ENCODE measurements at places on chromosomes 11 and 22.
A peak's percentile ranks its signal among the peaks of the same experiment; 100 is the strongest.

DNA sequence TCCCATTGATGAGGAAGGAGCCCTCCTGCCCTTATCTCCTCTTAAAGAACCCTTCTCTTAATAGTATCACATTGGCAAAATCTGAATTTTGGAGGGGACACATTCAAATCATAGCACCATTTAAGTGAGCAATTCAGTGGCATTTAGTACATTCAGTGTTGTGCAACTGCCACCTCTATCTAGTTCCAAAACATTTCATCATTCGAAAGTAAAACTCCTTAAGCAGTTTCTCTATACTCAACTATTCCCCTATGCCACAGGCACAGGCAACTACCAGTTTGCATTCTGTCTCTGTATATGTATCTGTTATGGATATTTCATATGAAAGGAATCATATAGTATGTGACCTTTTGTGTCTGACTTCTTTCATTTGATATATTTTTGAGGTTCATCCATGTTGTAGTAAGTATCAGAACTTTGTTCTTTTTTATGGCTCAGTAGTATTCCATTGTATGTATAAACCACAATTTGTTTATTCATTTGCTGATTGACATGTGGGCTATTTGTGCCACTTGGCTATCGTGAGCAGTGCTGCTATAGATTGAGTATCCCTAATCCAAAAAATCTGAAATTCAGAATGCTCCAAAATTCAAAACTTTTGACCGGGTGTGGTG, 22.9 kb downstream of the FAR1 start:
- no peak for DNase-seq

- no peak for DNase-seq
Measured at GRCh38 chr11:17506942-17507341, 30.3 kb upstream of the ABCC8 start.

- DNase-seq, result no peak
Measured at GRCh38 chr11:72189455-72190250, 2.3 kb upstream of the FOLR1 start.

- DNase-seq, result no peak
Measured at GRCh38 chr11:2730272-2731129, 30.7 kb upstream of the KCNQ1OT1 start.

- DNase-seq, result no peak
Measured at GRCh38 chr11:73982595-73982989, at the start of gene UCP2. UCP2 (minus strand) TSS chr11:73982843; CDS start chr11:73978378, 4,465 bp downstream.

DNA sequence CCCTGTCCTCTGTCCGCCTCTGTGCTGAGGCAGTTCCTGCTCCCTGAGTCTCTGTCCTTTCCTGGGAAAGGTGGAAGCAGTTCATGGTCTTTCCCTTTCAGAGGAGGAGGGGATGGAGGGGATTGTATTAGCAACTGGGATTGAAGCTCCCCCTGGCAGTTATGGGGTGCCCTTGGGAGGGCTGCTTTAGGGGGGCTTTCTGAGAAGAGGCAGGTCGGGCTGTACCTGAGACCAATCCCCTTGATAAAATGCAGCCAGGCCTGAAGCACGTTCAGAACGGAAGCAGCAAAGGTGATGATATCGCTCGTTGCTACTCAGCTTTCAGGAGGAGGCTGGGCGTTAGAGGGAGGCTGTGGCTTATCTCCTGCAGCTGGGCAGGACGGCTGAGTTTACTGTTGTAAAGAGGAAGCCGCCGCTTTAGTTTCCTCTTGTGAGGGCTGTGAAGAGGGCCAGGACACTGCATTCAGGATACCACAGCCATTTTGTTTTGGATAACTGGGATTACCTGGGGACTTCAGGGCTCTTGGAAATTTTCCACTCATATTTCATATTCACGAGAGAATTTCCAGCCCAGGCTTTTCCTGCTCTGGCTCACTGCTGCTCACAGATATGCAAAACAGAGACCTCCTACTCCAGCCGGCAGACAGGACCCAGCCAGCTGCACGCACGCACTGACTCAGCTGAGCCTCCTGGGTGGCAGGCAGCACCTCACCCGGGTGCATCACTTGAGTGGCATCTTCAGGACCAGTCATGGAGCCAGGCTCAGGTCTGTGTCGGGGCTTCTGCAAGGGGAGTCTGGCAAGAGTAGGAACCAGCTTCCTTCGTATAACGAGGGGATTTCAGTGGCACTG, 798 bp downstream of the AMPD3 start:
- peak; percentile 51 for DNase-seq

GRCh38 chr11:64359712-64360445, 917 bp downstream of the RPS6KA4 start:
- DNase-seq, result no peak

DNA sequence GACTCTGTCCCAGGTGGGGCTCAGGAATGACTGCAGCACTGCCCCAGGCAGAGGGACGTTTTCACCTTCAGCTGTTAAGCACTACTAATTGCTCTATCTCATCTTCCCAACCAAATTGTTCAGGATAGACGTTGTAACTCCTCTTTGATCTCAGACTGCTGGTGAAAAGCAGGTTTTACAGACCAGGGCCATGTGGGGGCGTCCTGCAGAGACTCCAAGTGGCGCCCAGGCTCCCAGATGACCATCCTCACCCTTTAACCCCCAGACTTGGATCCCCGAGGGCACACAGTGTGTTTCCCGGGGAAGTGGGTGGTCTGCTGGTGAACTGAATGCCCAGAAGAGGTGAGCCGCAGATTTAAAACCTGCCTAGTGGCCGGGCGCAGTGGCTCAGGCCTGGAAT, 23.9 kb downstream of the FADD start:
- no peak for DNase-seq

GRCh38 chr11:69448471-69449284, 32.8 kb upstream of the LINC01488 start:
- no peak for DNase-seq

- DNase-seq, result no peak
Measured at GRCh38 chr22:25144522-25144921, 55.1 kb upstream of the CRYBB3 start.

GRCh38 chr11:67301951-67302516, 1.3 kb upstream of the SSH3 start:
- DNase-seq, result no peak

GRCh38 chr22:44256556-44257485, 55.9 kb downstream of the SHISAL1 start:
- DNase-seq, result no peak

Data from kidney epithelial cell (primary cell).